Common myeloid progenitor, CD34-positive (primary cell): ENCODE measurements at places on chromosomes 3 and 15.

DNA sequence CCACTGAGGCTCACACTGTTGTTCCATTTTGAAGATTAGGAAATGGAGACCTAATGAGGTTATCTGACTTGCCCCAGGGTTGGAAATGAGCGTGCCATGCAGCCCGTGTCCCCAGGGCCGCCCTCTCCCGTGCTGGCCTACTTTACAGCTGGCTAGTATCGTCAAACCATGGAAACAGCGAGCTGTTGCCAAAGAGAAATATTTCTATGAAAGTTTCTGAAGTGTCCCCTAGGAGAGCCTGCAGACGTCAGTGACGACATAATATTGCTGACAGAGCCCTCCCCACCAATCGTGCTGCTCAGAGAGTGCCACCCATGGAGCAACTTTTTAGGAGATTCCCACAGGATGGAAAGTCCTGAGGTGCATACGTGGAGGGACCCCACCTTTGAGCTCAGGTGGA lies 11.2 kb upstream of the FAM174B start:
- no peak for DNase-seq

DNA sequence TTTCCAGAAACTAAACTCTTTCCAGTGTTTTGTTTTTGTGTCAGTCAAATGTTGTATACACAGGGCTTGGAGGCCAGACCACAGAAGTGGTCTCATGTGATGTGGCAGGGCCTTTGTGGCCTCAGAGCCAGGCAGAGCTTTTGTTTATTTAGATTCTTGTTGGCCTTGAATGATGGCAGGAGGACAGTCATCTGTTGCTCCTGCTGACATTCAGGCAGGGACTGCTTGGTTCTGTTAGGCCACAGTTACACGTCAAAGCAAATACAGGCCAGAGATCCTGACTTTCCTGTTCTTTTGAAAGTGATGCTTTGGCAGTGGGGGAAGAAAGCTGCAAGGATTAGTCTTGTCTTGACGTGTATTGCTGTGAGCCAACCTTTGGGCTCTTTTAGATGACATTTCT lies 325.1 kb downstream of the CACNA2D3 start:
- DNase-seq = no peak

- peak; percentile 93 for DNase-seq
These were observed 134.4 kb downstream of the TMCO5A start for GRCh38 chr15:38068626-38069391.

GRCh38 chr3:64070704-64071103 lies 47.4 kb upstream of the PSMD6 start:
- no peak for DNase-seq
